ENCODE measurements at places on chromosomes 2 and 18. TPM values are rescaled to one million over a fixed set of nuclear protein-coding genes. Genes with fewer than 3 reads are reported as not detected.

- no peak for DNase-seq
Observed at GRCh38 chr18:55086906-55087305, 127.6 kb upstream of the CCDC68 start.

DNA sequence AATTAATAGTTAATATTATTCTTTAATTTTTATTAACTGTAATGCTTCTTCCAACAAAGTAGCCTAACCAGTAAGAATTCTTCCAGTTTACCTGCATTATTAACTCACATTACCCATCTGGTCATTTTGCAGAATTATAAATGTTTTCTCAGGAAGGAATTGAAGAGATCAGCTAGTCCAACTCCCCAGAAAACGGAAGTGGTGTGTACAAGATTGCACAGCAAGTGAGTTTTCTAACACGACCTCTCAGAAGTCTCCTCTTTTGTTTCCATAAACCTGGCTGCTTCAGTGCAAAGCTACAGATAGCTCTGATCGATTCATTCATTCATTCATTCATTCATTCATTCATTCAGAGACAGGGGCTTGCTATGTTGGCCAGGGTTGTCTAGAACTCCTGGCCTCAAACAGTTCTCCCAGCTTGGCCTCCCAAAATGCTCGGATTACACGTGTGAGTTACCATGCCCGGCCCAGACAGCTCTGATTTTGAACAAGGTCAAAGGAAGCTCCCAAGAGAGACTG lies 128.8 kb upstream of the REV1 start:
- DNase-seq, result no peak

- no peak for DNase-seq
Observed at GRCh38 chr2:25819597-25820039, 58.7 kb downstream of the ASXL2 start.

GRCh38 chr2:46101557-46102220 lies 195.5 kb upstream of the EPAS1 start:
- no peak for DNase-seq

DNA sequence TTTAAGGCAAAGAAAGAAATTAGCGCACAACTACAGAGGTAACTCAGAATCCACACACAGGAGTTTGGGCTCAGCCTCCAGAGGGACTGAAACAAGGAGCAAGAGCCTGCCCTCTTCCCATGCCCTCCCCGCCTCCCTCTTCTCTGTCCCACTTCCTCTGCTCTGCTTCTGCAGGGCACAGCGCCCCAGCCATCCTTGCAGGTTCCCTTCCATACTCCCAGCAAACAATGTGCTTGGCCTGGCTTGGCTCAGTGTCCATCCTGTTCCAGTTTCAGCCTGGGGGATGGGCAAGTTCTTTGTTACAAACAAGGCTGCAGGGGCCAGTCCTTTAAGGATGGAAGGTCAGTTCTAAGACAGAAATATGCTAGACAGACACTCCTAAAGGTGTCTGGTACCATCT lies 133.5 kb downstream of the CDH20 start:
- DNase-seq, result no peak

DNA sequence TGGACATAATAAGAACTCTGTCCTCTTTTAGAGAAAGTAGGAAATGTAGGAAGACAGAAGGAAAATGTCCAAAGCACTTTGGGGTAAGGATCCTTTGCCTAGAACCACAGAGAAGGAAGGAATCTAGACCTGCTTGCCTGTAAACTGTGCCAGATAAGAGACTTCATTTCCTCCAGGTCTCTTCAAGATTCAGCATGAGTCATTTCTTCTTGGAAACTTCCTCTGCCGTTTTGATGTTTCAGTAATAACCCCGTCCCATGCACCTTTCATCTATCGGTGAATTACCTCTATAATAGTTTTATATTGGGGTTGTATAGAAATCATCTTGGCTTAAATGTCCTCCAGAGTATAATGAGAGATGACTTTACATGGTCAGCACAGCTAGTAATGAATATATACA lies 63.2 kb upstream of the LRATD1 start:
- DNase-seq, result no peak

Gene BCS1L
- 31.3 TPM for total RNA-seq

- DNase-seq, result no peak
Observed at GRCh38 chr18:62838475-62839098, 123.2 kb downstream of the PHLPP1 start.

Gene HOXD8
- total RNA-seq, result 30.3 TPM

Gene GKN1
- not detected for total RNA-seq

Gene PTGR3
- total RNA-seq, result 21.1 TPM

DNA sequence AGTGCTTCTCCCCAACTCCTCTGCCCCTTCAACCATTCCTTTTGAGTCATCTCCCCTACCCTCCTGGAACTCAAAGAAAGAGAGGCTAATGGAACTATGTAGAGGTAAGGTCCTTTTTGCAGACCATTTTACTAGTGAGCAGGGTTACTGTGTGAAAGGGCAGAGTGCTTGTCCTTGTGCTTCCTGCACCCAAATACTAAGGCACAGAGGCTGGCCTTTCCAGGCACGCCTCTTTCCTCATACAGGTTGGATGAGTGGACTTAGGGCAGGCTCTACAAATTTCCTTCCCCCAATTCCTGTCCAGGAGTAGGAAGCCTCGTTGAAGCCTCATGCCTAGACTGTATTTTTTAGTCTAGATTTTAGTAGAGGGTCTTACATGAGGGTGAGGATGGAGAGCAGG lies 288.8 kb upstream of the SLC14A2 start:
- DNase-seq, result no peak

Gene VAPA
- total RNA-seq, result 261 TPM

- no peak for DNase-seq
Observed at GRCh38 chr2:55087936-55088335, 37.7 kb upstream of the RTN4 start.

Gene RTKN
- 27.0 TPM for total RNA-seq

Gene IL1RN
- total RNA-seq, result not detected

GRCh38 chr18:7876354-7877104 lies 309.4 kb downstream of the PTPRM start:
- DNase-seq, result no peak

GRCh38 chr2:44189104-44189503 lies 20.4 kb downstream of the PPM1B start:
- no peak for DNase-seq

GRCh38 chr2:240703417-240704341 lies 12.0 kb downstream of the AQP12A start:
- no peak for DNase-seq

- peak; percentile 30 for DNase-seq
Observed at GRCh38 chr18:24014986-24015638, 558 bp downstream of the TTC39C start.

- no peak for DNase-seq
Observed at GRCh38 chr18:1784113-1784512, 787.2 kb downstream of the METTL4 start.

DNA sequence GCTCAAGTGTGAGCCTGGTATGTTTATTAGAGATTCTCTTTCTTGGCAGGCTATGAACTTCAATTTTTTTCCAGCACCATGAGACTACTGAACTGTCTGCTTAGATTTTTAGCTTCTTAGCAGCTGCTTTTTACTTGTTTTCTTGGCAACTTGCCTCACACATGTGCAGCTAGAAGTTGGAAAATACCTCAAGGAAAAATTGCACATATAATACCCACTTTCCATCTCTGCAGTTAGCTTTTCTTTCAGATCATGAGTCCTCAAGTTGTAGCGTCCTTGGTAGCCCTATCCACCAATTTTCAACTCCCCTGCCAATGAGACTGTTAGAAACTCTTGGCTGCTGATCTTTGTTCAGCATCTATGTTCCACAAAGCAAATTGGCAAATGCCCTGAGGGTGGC lies 302.1 kb downstream of the HRH4 start:
- no peak for DNase-seq

DNA sequence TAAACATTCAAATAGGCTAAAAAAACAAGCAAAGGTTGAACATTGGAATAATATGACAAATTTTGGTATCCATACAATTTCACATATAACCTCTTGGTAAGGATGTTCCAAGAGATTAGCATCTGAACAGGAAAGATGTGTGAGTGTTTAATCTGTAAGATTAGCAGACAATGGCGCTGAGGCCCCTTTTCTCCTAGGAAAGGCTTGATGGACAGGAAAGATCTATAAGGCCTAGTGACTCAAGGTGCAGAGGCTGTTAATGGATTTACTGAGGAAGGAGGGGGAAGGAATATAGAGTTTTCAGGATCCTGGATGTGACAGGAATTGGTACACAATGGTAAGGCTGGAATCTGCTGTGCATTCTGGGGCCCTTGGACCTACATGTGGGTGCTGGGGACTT lies 48.1 kb upstream of the SMAD2 start:
- DNase-seq, result no peak

Gene SMYD1
- not detected for total RNA-seq

GRCh38 chr2:40034801-40035200 lies 255.7 kb upstream of the THUMPD2 start:
- no peak for DNase-seq

DNA sequence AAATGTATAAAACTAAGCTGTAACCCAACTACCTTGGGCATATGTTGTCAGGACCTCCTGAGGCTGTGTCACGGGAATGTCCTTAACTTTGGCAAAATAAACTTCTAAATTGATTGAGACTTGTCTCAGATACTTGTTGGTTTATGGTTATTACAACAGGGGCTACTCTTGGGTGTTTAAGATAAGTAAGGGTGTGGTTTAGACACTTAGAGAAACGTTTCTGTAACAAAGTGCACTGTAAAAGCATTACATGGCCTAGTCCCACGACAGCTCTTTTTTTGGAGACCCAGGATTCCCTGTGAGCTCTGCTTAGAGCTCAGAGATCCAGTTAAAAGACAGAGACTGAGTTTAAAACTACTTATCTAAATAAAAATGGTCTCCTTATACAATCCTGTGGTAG lies 32.3 kb upstream of the LIPG start:
- DNase-seq, result no peak

Gene ERLEC1
- total RNA-seq, result 105 TPM

Gene SKA1
- 18.0 TPM for total RNA-seq

- DNase-seq, result no peak
Observed at GRCh38 chr2:233033672-233034071, 1.2 kb downstream of the NEU2 start.

Gene SIX3
- total RNA-seq, result not detected

Gene ALKAL2
- total RNA-seq, result not detected

DNA sequence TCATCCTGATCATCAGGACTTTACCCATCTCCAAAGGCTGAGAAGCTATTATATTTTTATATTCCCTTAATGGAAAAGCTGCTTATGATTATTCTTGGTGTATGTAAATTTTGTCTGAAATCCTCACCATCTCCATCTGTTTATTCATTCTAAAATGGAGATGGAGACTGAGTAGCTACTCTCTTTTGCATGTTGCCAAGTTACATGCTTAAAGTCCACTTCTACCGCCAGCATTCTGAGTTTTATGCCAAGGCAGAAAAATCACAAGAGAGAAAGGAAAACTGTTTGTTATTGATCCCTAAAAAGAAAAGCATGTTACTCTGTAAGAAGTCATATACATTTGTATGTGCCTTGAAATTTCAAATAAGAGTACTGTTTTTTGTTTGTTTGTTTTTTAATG lies 94.4 kb upstream of the NOSTRIN start:
- no peak for DNase-seq

DNA sequence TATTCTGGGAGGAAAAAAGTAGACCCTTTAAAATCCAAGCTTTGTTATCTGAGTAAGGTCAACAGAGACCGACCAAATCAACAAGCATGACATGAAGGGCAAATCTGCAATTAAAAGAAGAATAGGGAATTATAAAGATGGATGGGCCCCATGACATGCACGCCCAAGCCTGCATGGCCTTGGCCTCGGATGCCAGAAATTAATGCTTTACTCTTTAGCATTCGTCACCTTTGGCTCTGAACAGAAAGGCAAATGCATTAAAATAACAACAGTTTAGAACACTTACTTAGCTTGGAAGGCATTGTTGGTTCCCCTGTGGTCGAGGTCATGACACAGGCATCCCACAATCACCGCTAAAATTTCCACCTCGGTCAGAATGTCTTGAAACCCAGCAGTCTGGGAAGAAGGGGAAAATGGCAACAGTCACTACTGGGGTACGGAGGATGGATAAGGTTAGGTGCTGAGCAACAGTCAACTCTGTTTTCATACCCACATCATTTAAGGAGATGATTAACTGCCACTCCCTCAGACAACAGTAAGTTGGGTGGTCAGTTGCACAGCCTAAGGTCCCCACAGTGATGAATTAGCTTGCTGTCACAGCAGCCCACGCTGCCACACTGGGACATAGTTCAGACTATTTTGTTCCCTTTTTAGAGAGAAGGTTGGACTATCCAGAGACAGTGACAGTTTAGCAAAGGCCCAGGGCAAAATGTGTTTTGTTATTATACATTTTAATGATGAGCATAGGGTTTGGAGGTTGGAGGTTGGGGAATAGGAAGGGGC lies 319.1 kb downstream of the AGPS start:
- DNase-seq, result no peak

DNA sequence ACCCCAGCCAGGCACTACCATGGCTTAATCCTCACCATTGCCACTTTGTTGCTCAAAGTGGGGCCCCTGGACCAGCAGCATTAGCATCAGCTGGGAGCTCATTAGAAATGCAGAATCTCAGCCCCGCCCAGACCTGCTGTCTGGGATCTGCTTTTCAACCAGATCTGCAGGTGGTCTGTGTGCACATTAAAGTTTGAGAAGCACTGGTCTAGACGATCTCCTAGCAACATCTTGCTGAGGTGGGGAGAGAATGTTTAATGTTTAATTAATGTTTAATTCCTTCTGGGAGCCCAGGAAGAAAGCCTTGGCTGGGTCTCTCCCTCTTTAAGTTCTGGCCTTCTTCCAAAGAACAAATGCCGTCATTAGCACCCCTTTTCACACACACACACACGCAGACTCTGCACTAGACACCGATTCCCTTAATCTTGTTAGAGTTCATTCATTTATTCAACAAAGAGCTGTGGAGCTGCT lies 53.7 kb downstream of the EDAR start:
- no peak for DNase-seq

GRCh38 chr2:24754985-24755705 lies 38.0 kb downstream of the PTRHD1 start:
- DNase-seq, result no peak

- DNase-seq, result peak; percentile 39
Observed at GRCh38 chr2:152336854-152337510, 2.0 kb downstream of the FMNL2 start.

- no peak for DNase-seq
Observed at GRCh38 chr2:96877631-96878092, 7.8 kb upstream of the SEMA4C start.

Gene ST8SIA5
- total RNA-seq, result 0.09 TPM

- DNase-seq, result no peak
Observed at GRCh38 chr2:105468582-105469042, 69.8 kb upstream of the FHL2 start.

All from dermis blood vessel endothelial cell (primary cell).